Activated CD4-positive, alpha-beta T cell treated with anti-CD3 and anti-CD28 coated beads, Interleukin-2, amount 10 ng/mL, durations not matched to agents 7 days and 5 days (primary cell): ENCODE measurements at places on chromosomes 2 and 18.

DNA sequence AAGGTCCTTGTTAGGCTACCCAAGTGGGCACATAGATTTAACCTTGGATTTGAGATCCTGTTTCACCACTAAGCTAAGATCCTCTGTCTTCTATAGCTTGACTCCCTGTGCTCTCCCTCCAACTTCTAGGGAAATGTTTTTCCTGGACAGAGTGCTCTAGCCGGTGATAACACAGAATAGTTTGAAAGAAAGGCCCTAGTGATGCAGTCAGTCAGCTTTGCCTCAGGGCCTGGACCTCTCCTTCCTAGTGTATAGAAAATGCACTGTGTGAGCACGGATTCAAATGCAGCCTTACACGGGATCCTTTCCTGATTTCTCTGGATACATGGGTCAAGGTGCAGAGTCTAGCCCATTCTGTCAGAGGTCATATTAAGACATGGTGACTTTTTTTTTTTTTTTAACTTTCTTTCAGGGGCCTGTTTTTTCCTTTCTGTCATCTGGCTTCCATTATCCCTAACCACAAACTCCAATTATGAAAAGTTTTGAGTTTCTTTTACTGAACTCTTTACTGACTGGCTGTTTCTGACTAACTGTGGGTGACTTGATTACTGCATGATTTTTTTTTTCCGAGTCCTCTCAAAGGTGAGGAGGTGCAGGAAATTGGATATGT is 122.6 kb downstream of the LRP1B start:
- no peak for DNase-seq

DNA sequence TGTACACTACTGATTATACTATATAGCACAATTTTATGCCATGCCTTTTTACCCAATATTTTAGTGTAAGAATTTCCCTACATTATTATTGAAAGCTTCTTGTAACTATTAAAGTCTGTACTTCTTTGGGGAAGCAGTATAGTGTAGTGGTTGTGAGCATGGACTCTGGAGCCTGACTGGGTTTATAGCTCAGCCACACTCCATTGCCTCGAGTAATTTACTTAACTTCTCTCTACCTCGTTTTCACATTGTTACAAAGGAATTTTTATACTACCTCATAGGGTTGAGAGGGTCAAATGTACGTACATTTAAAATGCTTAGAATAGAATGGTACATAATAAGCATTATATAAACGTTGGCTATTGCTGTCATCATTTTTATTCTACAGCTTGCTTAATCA is 139.2 kb downstream of the UBR3 start:
- DNase-seq: no peak

- DNase-seq: no peak
These were observed 13.1 kb downstream of the ASPRV1 start for GRCh38 chr2:69948032-69948962.

GRCh38 chr2:3021720-3022119 is 355.9 kb downstream of the EIPR1 start:
- DNase-seq: no peak

GRCh38 chr18:38611036-38611964 is 1045.7 kb upstream of the CELF4 start:
- no peak for DNase-seq

DNA sequence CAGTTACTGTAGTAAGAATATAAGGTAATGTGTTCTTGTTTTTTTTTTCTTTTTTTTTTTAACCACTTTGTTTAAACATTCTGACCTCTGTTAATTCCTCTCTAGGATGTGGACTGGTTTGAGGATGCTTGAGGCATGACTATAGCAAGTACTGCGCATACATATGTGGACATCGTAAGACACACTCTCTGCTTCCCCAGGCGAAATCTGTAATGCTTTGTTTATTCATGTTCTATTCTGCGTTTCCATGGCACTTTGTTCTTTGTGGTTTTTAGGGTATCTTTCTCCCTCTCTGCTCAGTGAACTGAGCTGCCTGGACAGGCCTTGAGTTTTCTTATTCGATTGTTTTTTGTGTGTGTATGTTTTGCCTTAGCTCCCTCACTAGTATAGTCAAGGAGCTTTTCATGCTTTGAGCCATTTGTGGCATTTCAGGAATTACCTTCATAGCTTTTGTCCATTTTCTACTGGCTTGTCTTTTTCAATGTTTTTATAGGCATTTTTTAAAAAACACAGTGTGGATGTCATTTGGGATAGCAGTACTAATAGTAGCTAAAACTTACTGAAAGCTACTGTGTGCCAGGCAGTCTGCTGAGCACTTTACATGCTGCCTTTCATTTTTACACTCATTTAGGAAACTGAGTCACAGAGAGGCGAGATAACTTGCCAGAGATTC is 1.9 kb upstream of the SH3BP4 start:
- DNase-seq: no peak

GRCh38 chr18:21656402-21656801 is 44.3 kb downstream of the SNRPD1 start:
- no peak for DNase-seq

DNA sequence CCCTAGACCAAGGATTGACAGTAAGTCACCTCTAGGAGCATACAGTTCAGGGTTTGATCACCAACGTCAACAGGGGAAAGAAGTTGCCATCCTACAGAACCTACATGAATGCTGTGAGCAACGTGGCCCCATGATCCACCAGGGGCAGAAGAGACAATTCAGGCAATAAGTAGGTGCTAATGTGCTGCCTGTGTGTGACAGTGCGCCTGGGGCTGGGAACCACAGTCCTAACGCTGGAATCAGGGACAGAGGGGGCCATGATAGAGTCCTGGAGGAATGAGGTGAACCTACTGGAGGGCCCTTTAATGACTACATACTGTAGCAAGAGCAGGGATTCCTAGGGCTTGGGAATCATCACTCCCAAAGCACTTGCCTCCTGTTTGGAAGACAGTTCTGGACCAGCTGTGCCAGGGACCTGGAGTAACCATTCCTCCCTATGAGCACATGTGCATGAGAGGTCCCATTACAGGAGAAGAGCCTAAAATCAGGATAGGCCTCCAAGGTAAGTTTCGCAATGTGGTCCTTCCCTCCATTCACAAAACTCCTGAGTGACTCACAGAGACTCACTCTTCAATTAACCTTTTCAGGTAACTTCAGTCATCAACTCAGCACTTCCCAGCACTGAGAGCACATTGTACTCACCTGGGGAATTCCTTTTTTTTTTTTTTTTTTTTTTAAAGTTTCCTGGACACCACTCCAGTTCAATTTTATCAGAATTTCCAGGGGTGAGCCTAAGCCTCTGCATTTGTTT is 214.0 kb downstream of the TMEM163 start:
- DNase-seq: no peak

DNA sequence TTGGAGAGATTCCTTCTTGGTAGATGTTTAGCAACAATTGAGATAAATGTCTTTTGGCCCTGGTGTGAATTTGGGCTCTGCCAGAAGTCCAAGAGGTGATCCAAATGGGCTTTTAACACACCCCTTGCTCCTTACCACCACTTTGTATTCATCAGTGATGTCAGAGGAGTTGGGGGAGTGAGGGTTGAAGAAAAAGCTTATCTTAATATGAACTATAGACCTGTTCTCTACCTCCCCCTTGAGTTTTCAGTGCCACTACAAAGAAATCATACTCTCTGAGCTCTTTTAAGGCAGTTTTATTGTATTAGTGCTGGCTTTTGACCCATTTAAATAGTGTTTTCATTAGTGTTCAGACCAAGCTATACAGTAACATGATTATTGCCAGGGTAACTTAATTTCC is 229.1 kb downstream of the PHLPP1 start:
- no peak for DNase-seq

DNA sequence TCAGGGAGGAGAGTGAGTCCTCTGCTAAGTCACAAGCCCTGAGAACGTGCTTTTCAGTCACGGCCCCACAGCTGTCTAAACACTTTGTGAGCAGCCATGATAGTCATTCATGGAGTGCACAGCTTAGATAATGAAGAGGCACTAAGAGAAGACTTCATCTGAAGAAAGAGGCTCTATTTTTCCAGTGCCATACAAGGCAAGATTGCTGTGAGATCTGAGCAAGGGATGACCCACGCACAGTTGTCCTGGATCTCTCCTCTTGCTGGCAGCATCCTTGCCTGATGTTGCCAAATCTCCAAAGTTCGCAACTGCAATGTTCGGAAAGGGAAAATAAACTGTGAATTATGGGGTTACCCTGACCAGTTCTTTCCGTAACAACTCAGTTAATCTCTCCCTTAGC is 418.7 kb downstream of the MEIS1 start:
- no peak for DNase-seq

GRCh38 chr18:36066001-36066400 is 1.4 kb downstream of the RPRD1A start:
- DNase-seq: no peak

- DNase-seq: no peak
These were observed 25.7 kb downstream of the MBOAT2 start for GRCh38 chr2:8977758-8978157.

GRCh38 chr2:172376505-172377125 is 50.8 kb upstream of the ITGA6 start:
- no peak for DNase-seq

GRCh38 chr18:35470435-35470834 is 27.3 kb downstream of the INO80C start:
- no peak for DNase-seq

DNA sequence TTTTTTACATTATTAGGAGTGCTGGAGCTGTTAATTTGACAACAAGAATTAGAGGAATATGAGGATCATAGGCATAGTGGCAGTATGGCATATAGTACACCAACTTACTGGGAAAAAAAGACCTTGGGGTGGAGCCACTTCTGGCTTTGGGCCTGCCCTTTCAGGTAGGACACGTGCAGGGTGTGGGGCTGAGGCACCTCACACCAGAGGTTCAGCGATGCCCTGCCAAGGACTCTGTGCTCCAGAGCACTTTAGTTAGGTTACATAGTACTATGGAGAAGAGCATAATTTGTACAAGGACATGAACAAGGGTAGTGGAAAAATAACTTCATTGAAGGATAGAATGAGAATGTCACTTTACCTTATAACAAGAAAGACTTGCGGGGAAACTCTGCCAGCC is 77.1 kb upstream of the CD302 start:
- DNase-seq: peak; percentile 33

DNA sequence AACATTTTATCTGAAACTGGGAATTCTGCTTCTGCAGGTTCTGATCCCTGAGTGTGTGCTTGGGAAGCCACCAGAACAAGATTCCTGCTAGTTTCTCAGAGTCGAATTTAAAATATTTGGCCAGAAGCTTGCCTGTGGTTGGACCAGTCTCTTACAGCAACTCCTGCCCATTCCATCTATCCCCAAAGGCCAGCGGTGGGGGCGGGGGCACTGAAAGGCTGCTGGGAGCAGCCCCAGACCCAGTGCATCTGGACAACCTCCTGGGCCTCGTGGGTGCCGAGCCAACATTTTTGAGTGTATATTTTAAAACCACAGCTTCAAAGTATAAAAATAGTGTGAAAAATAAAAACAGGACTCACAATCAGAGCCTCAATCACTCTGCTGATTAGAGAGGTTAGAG is 38.6 kb upstream of the ZFP36L2 start:
- no peak for DNase-seq

DNA sequence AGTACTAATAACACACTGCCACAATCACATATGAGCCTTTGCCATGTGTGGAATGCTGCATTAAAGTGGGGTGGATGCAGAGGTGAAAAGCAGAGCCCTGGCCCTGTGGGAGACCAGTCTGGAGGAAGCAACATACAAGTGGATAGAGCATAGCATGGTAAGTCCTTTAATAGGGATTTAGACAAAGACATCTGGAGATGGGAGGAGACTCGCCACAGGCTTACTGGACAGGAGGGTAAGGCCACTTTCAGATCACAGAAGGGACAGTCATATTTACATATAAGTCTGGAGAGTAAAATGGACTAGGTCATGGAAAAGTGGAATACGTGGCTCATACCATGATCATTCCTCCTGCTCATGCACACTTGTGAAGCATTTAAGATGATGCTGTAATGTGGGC is 84.3 kb downstream of the PPP1R1C start:
- DNase-seq: no peak

GRCh38 chr2:235446082-235446481 is 47.8 kb upstream of the AGAP1 start:
- DNase-seq: no peak

DNA sequence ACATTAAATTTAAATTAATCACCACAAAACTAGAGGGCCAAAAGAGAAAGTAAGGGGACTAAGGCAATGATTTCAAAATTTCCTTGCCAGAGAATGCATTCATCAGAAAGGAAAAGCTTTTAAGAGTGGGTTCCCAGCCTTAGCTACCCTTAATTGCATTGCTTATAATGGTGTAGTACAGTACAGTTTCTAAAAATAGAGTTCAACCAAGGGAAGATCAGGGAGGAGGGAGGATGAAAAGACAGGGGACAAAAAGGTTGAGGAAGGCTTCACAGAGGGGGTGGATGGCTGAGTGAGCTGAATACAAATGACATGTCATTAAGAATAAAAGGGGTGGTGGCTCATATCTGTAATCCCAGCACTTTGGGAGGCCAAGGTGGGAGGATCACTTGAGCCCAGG is 119.9 kb downstream of the RBMS1 start:
- DNase-seq: no peak

GRCh38 chr2:99096728-99097127 is 44.8 kb upstream of the C2orf15 start:
- no peak for DNase-seq

- no peak for DNase-seq
These were observed 17.8 kb downstream of the RNF149 start for GRCh38 chr2:101290711-101291110.

DNA sequence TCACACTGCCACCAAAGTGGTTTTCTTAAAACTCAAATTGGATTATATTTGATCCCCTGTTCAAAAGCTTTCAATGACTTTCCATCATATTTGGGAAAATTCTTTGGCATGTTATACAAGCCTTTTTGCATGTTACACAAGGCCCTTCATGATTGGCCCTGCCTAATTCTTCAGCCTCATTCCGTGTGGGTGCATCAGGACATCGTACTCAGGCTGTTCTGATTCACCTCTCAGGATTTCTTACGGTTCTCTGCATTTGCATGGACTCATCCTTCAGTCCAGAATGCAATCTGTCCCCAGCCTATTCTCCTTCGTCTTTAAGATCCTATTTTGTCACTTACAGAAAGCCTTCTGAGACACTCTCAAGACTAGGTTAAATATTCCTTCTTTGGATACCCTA is 107.8 kb downstream of the LYPD1 start:
- no peak for DNase-seq

GRCh38 chr2:224869601-224870233 is 153.6 kb upstream of the CCDC195 start:
- DNase-seq: no peak

DNA sequence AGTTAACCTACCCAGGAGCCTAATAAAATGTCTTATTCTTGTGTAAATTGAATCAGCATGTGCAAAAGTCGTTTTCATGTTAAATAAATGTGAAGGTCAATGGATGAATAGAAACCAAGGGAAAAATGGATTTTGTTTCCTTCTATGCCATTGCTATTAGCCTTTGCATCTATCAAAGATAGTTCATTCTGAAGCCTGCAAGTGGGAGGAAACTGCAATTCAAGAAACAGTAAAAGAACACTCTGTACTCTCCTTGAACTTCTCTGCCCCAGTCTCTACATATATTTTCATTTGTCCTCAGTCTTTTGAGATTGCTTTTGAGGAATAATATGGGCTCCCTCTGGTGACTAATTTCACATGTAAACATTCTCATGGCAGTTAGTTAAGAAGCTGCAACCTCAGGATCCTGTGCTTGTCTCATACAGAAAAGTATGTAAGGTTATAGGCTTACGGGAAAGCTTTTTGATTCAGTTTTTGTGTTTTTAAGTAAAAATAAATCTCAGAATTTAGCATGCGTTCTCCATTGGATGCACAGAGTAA is 1590.0 kb upstream of the LRRTM1 start:
- no peak for DNase-seq
